Stimulated activated CD4-positive, alpha-beta T cell treated with anti-CD3 and anti-CD28 coated beads, Interleukin-1b, Interleukin-23, amount 100 ng/mL, for 1 hour (primary cell): ENCODE measurements at places on chromosomes 11 and 22.

DNA sequence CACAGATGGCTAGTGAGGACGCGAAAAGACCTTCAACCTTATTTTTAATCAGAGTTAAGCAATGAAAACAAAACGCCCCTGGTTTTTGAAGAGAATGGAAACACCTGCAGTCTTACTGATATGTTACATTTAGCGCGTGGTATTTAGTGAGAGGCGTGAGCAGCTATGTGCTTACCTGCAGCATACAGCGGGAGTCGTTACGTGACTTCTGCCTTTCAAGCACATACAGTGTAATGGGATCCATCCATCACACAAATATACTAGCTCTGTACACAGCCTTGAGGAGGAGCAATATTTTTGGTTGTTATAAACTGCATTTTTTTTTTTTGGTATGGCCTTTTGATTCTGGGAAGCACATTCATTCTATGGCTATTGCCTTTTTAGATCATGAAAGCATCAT lies 5.5 kb downstream of the KRTAP5-2 start:
- DNase-seq = no peak

DNA sequence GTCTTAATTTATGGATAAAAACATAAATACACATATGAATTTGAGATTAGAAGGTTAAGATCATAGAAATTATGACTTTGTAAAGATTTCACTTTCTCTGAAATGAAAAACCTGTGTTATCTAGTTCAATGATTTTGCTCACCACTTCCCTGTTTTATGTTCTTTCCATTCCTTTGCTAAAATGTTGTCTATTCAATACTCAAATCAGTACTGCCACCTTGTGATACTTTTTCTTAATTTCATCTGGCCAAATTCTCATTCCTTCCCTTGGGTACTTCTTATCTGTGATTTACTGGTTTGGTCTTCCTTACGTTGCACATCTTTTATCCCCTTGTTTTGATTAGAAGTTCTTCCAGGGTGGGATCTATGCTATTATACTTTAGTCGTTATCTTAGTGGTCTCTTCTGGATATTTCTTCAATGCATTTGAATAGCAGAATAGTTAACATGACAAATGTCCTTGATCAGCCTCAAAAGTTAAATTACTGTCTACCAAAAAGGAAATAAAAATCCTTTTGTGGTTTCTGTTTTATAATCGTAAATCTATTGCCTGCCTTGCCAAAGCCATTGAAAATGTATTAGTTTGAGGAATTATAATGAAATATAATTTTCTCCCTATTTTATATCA lies 197.0 kb downstream of the PGR start:
- DNase-seq = no peak

GRCh38 chr11:17551347-17552040 lies 4.4 kb downstream of the OTOG start:
- DNase-seq = no peak

- no peak for DNase-seq
Observed at GRCh38 chr11:63551889-63552266, 11.3 kb downstream of the PLAAT2 start.

GRCh38 chr22:36028646-36029405 lies at the start of gene RBFOX2:
TSS of gene RBFOX2 (minus strand) at chr22:36028824. CDS start at chr22:36028425, 399 bp downstream.
- DNase-seq = peak; percentile 14

DNA sequence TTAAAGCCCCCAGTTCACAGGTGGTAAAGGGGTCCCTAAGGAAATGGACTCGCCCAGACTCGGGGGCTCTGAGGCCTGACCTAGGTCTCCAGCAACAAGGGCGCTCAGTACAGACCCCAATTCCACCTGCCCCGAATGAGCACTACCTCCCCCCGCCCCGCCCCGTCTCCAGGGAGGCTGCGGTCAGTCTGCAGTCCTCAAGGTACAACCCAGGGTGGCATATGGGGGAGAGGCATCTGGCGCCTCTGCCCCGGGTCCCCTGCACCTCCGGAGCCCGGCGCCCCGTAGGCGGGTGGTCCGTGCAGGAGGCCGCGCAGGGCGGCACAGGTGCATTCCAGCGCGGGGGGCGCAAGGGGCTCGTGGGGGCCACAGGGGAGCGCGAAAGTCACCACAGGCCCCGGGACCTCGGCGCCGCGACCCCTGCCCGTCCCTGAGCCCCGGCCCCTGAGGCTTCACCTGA lies 361 bp downstream of the CTSD start:
- no peak for DNase-seq

GRCh38 chr22:46914916-46915894 lies 152.8 kb downstream of the TBC1D22A start:
- DNase-seq = no peak

- DNase-seq = no peak
Observed at GRCh38 chr11:26974069-26974783, 19.7 kb upstream of the FIBIN start.

- DNase-seq = no peak
Observed at GRCh38 chr22:43889201-43889859, 2.5 kb downstream of the PNPLA5 start.

DNA sequence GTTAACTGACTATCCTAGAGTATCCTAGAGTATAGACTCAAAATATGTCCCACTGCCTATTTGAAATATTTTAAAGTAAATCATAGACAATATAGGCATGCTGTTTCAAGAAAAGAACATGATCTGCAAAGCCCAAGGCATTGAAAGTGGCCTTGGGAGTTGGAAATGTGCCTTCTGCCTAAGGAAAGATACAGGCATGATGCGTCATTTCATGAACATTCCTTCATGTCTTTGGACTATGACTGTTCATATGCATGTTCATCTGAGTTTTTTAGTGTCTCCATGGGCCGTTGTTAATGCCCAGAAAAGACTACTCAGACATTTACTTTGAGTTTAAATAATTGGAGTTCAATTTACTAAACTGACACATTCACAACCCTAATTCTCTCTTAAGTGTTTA lies 69.7 kb upstream of the PRDM11 start:
- no peak for DNase-seq

DNA sequence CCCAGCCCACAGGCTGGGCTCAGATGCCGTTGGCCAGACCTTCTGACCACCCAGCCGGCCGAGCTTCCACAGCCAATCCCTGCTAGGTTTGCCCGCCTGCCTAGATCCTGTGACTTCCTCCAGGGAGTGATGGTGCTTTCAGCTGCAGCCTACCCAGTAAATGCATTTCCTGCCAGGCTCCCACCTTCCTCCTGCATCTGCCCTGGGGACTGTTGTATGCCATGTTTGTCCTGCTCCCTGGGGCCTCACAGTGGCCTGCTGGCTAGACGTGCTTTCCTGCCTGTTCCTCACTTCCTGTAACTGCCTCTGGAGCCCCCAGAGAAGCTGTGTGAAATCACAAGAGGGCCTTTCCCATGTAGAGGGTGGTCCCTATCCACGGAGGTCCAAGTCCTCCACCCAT lies 86.2 kb downstream of the GALNT18 start:
- DNase-seq = no peak

DNA sequence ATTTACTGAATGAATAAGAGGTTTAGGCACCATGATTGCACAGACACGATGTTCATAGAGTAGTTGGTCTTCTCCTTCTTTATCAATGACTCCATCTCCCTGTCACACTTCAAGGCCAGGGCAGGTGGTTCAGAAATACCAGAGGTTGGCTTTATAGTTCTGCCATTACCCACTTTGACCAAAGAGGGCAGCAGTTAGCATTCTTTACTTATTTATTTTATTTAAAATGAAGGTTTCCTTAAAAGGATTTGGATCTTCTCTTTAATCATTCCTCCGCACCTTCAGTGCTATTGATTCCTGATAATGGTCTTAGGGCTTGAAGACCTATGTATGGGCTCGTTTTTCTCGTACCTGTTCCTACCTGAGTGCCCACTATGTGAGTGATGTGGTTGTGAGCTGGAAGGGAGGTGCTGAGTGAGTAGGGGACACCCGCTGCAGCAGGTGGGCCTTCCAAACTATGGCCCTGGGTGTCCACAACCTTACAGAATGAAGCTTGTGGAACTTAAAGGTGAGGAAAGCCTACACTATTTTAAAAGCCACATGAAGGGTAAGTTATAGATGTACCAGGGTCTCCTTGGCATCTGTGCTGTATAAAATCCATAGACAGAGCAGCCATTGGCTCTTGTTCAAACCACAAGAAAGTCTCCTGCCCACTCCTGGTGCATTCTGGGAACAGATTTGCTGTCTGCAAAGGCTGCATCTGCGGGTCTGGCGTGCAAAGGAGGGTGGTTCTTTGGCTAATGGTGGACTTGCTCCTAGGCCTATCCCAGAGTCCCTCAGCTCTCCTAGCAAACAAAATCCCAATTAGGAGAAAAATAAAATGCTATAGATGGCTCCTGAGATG lies 35.0 kb downstream of the TIMP3 start:
- no peak for DNase-seq

DNA sequence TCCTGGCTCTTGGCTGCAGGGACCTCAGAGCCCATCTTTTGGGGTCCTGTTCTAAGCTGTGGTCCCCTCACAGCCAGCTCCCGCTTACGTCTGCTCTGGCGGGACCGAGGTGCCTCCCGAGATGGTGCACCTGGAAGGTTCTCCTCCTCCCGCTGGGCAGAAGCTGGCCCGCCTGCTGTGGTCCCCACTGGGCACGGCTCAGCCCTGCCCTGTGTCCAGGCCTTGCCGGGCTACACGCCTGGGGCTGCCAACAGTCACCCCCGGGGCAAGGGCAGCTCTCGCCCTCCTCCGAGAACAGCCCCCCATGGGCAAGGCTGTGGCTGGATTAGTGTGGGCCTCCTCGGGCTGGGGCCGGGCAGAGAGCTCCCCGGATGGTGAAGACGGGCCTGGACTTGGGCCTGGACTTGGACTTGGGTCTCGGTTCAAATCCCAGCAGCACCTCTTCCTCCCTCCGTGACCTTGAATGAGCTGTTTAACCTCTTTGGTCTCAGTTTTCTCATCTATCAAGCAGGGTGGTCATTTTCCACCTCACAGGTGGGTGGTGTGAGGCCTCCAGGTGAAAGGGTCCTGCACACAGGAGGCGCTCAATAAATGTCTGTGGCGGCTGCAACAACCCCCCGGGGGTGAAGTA lies 998 bp downstream of the BAIAP2L2 start:
- no peak for DNase-seq

- no peak for DNase-seq
Observed at GRCh38 chr11:86805873-86806310, 5.5 kb downstream of the PRSS23 start.

DNA sequence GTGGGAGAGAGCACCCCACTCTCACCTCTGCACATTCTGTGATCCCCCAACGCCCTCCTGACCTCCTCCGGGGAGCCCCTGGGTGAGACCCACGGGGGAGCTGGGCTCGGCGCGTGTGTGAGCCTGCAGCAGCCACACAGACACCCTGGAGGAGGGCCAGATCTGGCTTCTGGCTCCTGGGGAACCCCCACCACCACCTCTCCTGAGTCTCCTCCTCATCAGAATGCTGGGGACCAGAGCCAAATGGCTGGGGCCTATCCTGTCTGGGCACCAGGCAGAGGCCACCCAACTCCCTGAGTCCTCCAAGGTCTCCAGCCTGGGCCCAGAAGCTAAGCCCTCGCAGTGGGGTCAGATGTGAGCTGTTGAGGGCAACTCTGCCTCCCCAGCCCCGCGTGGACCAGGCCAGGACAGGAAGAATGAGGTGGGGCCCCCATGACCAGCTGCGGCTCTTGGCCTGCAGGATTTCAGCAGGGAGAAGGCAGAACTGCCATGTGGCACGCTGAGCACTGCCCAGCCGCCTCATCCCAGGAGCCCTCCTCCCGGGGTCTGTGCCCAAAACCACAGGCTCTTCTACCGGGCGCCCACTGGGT lies 5.5 kb upstream of the PIM3 start:
- no peak for DNase-seq

- no peak for DNase-seq
Observed at GRCh38 chr11:2095198-2095520, 44.0 kb downstream of the IGF2 start.

DNA sequence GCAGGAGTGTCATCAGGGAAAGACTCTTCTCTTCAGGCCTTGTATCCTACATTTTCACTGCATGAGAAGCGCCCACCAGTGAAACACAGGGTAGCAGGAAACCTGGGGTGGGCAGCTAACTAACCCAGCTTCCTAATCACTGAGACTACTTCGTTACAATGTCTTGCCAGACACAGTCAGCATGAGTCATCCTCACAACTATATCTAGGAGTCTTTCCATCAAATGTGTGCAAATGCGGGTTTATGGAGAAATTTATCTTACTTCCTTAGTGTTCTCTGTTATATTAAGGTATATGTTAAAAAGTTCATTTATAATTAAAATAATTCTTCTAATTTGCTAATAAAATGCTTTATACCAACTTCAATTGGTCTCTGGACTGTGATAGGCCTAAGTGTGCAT lies 79.9 kb upstream of the RAB1B start:
- no peak for DNase-seq

DNA sequence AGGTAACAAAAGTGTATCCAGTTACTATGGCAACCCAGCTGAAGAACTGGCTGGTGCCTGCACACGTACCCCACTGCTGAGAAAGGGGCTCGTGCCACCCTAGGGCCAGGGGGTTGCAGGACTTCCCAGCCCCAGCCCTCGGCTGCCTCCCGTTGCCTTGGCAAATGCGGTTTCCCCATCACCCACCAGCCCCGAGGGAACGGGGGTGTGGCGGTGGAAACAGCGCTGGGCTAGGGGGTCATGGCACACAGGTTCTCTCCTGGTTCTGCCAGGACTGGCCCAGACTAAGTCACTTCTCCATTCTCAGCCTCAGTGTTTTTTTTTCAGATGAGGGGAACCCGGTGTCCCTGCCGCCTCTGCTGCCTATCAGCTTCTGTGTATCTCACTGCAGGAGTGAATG lies 27.9 kb downstream of the PHF21B start:
- no peak for DNase-seq

- DNase-seq = no peak
Observed at GRCh38 chr11:17855531-17856290, 121.1 kb downstream of the KCNC1 start.

DNA sequence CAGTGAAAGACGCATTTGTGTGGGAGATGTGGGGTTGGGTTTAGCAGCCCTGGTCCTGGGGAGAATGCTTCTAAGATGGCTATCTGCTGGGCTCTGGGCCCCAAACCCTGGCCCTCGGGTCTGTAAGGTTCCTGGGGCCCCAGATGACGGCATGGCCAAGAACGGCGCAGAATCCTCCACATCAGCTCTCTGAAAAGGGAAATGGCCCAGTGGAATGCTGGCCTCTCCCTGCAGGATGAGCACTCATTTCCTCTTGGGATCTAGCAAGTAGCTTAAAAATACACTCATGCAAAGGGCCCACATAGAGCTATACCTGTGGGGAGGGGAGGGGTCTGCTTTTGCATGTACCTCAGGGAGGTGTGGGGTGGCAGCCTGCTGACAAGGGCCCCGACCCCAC lies 37.5 kb upstream of the LINC01488 start:
- DNase-seq = no peak

GRCh38 chr22:45548991-45549761 lies 46.5 kb downstream of the FBLN1 start:
- no peak for DNase-seq

DNA sequence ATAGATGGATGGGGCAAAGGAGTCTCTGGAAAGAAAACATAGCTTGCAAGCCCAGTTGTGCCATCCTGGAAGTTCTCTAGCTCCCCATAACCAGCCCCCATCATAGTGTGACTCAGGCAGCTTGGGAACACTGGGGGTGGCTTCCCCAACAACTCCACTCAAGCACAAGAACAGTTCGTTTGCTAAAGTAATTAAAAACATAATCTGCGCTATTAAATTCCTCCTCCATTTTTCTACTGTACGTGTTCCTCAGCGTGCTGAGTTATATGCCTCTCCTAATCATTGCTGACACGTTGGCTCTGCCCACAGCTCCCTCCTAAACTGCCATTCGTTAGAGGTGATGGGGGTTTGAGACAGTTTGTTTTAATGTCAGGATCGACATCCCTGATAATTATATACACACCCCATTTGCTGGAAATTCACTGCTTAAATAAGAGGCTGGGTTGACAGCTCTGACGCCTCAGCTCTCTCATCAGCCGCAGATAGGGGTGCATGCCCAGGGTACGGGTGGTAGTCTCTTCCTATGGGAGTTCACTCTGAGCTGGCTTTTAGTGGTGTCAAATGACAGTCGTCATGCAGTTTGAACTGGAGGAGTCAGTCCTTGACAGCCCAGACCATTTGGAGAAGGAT lies 59.5 kb upstream of the SEZ6L start:
- DNase-seq = no peak
